ENCODE measurements at places on chromosomes 2 and 18. TPM values are rescaled to one million over a fixed set of nuclear protein-coding genes. Genes with fewer than 3 reads are reported as not detected.

GRCh38 chr2:52960881-52961280, 806.7 kb upstream of the CHAC2 start:
- no peaks in the 10 kb centered on the region for H3K36me3 ChIP-seq
- no peaks in the 10 kb centered on the region for H3K27me3 ChIP-seq
- H3K4me1 ChIP-seq = peaks cover 10% of the 10 kb centered on the region
- DNase-seq = no peak
- no peak overlapping the region for H3K27ac ChIP-seq

- H3K4me3 ChIP-seq = no peak overlapping the region
- H3K4me1 ChIP-seq = peaks cover 54% of the 10 kb centered on the region
- peaks cover 10% of the 10 kb centered on the region for H3K36me3 ChIP-seq
- H3K27me3 ChIP-seq = no peaks in the 10 kb centered on the region
Observed at GRCh38 chr2:178233428-178233827, 39.1 kb downstream of the OSBPL6 start.

DNA sequence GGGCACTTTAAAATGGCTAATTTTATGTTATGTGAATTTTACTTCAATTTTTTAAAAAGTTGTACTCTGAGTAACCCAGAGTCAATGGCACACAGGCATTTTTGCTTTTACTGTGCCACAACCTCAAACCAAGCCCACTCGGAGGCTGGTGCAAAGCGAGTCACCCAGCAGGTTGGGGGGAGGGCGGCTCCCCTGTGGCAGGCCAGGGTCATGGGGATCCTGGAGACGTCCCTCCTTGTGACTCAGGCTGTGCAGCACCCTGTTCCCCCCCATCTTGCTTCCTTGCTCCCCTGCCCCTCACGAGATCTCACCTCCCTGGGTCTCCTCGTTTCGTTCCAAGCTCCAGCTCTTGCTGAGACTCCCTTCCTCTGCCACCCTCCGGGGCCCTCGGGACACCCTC, 58.6 kb downstream of the POMC start:
- peaks cover 10% of the 10 kb centered on the region for H3K4me1 ChIP-seq
- peaks cover 7% of the 10 kb centered on the region for H3K36me3 ChIP-seq
- no peaks in the 10 kb centered on the region for H3K27me3 ChIP-seq
- no peak overlapping the region for H3K4me3 ChIP-seq
- H3K27ac ChIP-seq = no peak overlapping the region

DNA sequence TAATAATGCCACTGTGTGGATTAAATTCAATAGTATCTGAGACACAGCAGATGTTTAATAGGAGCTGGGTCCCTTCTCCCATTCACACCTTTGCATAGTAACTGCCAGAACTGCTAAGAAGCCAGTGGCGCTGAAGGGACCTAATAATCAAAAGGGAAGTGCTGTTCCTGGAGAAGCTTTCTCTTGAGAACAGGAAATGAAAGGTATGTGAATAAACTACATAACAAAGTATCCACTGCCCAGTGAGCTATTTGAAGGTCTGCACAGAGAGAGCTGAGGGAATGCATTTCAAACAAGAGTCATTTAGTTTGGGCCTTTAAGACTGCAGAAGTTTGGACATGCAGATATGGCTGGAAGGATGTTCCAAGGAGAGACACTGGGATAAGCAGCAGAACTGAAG, 56.1 kb upstream of the KIDINS220 start:
- H3K4me1 ChIP-seq = no peaks in the 10 kb centered on the region
- no peak overlapping the region for H3K4me3 ChIP-seq
- no peaks in the 10 kb centered on the region for H3K27me3 ChIP-seq
- DNase-seq = no peak

- no peaks in the 10 kb centered on the region for H3K27me3 ChIP-seq
- H3K4me3 ChIP-seq = no peak overlapping the region
- H3K36me3 ChIP-seq = peaks cover 91% of the 10 kb centered on the region
- H3K4me1 ChIP-seq = peaks cover 8% of the 10 kb centered on the region
Observed at GRCh38 chr2:86476918-86477317, 35.7 kb downstream of the KDM3A start.

DNA sequence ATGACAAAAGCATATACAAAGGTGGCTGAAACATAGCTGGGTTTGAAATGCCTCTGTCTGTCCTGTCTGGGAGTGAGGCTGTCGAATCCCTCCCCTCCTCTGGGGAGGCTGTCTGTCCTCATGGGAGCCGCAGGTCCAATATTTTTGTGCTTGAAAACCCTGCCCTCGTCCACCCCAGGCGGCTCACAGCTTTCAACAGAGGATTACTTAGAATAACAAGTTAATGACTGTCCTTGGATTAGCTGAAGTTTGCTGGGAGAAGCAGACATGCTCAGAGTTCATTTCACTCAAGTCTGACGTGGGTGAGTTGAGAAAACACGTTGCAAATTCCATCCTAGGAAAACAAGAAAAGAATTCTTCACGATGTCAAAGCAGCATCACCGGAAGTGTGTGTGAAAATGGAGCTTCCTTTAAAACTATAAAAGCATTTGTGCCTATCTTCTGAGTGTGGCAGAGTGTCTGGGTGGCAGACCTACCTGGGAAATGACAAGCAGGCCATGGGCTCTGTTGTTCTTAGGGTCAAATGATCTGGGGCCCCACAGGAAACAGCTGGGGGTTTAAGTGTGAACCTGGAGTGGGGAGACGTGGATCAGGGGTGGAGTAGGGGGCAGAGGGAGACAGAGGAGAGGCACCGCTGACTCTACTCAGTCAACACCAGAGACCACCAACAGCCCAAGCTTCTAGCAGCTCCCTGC, 77.1 kb downstream of the DDX1 start:
- H3K27ac ChIP-seq = no peak overlapping the region
- no peak overlapping the region for H3K4me3 ChIP-seq
- DNase-seq = no peak
- H3K4me1 ChIP-seq = peaks cover 22% of the 10 kb centered on the region
- no peaks in the 10 kb centered on the region for H3K27me3 ChIP-seq

DNA sequence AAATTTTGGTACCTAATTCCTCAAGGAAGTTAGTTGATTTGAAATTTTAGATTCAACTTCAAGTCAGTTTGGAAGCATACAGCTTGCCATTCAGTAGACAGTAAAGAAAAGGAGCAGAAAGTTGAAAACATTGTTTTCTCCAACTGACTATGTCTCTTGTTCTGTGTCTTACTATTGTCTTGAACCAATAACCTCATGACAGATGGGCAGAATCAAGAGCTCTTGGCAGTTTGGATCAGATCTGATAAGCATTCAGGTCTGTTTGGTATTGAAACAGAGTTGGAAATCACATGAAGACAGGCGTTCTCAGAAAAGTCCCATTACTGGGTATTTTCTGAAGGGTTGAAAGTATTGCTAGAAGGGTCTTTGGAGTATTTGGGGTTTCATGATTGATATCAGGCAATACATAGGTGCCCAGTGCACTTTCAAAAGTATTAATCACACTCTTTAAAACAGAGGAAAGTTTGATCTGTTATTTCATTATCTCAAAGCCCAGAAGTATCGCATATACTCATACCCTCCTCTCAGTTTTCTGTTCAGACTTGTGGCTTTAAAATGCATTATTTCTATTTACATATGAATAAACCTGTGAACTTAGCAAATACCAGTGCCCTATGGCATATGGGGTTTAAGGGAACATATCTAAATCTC, 428.4 kb upstream of the ZEB2 start:
- no peak overlapping the region for H3K4me3 ChIP-seq
- DNase-seq = no peak
- peak overlapping the region; percentile 77 for H3K27ac ChIP-seq
- peaks cover 29% of the 10 kb centered on the region for H3K4me1 ChIP-seq

The ANTXR1 gene
- total RNA-seq = 33.1 TPM

The GPR155 gene
- total RNA-seq = 1.9 TPM

The POLR1A gene
- 52.7 TPM for total RNA-seq

The DDX18 gene
- total RNA-seq = 88.7 TPM

The DYNAP gene
- total RNA-seq = 0.59 TPM

The GKN2 gene
- total RNA-seq = not detected

The TMEM169 gene
- 0.35 TPM for total RNA-seq
